Common myeloid progenitor, CD34-positive (primary cell): ENCODE measurements at places on chromosomes 6 and 20.

- peaks cover 18% of the 10 kb centered on the region for H3K36me3 ChIP-seq
- H3K27me3 ChIP-seq: no peaks in the 10 kb centered on the region
- no peaks in the 10 kb centered on the region for H3K4me1 ChIP-seq
Observed at GRCh38 chr6:2258112-2258511, 12.7 kb upstream of the GMDS start.

- H3K27ac ChIP-seq: no peak overlapping the region
- no peaks in the 10 kb centered on the region for H3K36me3 ChIP-seq
- no peaks in the 10 kb centered on the region for H3K27me3 ChIP-seq
- DNase-seq: peak; percentile 96
Observed at GRCh38 chr6:3813150-3813780, 35.9 kb upstream of the FAM50B start.

GRCh38 chr20:36885356-36885755 is 9.4 kb downstream of the TLDC2 start:
- H3K27me3 ChIP-seq: no peaks in the 10 kb centered on the region
- no peaks in the 10 kb centered on the region for H3K36me3 ChIP-seq
- H3K27ac ChIP-seq: no peak overlapping the region
- no peak overlapping the region for H3K4me3 ChIP-seq

DNA sequence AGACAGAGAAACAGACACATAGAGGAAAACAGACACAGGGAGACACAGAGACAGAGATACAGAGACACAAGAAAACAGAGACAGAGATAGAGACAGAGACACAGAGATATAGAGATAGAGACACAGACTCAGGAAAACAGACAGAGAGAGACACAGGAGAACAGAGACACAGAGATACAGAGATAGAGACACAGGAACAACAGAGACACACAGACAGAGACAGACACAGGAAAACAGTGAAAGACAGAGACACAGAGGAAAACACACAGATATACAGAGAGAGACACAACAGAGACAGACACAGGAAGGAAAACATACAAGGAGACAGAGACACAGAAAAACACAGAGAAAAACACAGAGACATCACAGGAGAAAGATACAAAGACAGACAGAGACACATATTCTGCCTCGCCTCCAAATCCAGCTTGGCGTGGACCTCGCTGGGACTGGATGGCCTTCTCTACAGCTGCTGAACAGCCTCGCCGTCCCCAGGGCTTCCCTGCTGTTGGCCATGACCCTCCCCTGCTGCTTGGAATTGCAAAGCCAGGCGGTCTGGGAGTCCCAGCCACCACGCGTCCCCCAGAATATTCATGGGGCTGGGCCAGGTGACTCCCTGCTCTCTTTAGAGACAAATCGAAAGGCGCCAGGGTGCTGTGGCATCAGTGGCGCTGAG is 36.8 kb downstream of the NTSR1 start:
- no peak overlapping the region for H3K27ac ChIP-seq
- H3K4me3 ChIP-seq: no peak overlapping the region
- H3K4me1 ChIP-seq: peaks cover 13% of the 10 kb centered on the region
- DNase-seq: no peak
- no peaks in the 10 kb centered on the region for H3K36me3 ChIP-seq

DNA sequence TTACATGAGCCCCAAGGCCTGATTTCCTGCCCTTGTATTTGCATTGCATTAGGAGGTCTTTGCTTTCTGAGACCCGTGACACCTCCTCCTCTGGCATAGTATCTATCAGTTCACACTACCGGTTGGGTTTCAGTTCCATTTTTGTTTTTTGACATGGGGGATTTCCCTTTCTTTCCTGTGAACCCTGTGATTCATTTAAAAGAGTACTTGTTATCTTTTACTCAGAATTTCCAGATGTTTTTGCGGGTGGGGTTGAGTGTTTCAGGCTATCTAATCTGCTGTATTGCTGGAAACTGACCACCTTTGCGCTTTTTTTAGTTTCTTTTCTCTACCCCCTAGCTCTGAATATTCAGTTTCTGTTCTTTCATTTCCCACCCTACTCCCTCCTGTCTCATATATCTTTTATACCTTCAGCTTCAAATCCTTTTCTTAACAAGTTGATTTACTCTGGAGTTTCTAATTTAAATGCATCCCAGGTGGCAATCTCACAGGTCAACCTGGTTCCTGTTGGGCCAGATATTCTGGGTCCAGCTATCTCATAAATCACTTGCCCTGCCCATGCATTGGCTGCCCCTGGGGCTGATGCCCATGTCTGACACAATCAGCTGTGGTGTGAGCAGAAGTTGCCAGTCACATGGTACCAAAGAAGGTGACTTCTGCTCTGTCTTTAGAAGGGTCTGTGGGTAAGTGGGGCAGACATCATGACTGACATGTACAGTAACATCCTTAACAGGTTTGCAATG is 14.3 kb upstream of the NCOA3 start:
- peak overlapping the region; percentile 33 for H3K27ac ChIP-seq
- H3K27me3 ChIP-seq: no peaks in the 10 kb centered on the region
- H3K4me3 ChIP-seq: peak overlapping the region; percentile 33
- DNase-seq: peak; percentile 95
- H3K4me1 ChIP-seq: peaks cover 8% of the 10 kb centered on the region

DNA sequence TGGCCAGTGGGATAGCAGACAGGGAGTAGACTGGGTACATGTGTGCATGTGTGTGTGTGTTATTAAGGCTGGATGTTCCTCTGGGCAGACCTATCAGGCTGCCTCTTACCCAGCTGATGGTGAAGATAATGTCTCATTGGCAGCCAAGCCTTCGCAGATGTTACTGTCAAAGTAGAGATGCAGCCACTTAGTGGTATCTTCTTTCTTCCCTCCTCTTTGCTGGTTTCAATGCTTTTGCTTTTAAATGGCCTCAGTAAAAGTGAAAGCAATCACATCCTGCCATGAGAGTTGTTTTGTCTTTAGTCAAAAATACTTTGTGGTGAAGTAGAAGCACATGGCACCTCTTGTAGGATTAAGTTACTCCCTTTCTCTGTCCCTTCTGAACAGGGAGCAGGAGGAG is 57.5 kb downstream of the SNRNP48 start:
- no peak for DNase-seq
- no peaks in the 10 kb centered on the region for H3K4me1 ChIP-seq
- H3K27ac ChIP-seq: no peak overlapping the region
- H3K36me3 ChIP-seq: no peaks in the 10 kb centered on the region
- no peak overlapping the region for H3K4me3 ChIP-seq
- peaks cover 3% of the 10 kb centered on the region for H3K27me3 ChIP-seq
